ENCODE measurements at places on chromosomes 1 and 21.

GRCh38 chr1:21157054-21157453, 19.6 kb downstream of the EIF4G3 start:
- no peak for DNase-seq

- DNase-seq: no peak
Measured at GRCh38 chr1:99964806-99965205, 5.0 kb upstream of the SLC35A3 start.

GRCh38 chr1:54763816-54764132, 549 bp downstream of the PARS2 start:
- DNase-seq: no peak

DNA sequence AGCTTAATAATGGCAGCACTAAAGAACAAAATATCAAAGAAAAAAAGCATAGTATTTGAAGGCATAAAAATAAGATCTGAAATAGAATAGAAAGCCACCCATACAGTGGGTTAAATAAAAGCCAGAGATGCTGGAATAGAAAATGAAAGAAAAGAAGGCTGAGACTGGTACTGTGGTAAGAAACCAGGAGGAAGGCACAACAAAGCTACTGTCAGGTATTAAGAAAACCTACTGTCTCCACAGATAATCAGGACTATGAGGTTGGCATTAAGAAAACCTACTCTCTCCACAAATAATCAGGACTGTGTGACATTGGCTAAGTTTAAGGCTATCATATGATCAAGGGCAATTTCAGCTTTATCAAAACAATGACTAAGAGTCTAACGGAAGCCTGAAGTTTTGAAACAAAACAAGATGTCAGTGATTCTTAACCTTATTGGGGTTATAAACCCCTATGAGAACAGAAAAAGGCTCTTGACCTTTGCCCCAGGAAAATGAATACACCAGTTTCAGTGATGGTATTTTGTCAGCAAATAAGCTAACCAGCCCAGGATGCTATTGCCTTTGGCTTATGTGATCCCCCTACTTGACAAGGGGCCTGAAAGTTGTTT, 24.4 kb downstream of the MCOLN2 start:
- no peak for DNase-seq

- DNase-seq: no peak
Measured at GRCh38 chr1:58964428-58964827, 180.6 kb upstream of the JUN start.

DNA sequence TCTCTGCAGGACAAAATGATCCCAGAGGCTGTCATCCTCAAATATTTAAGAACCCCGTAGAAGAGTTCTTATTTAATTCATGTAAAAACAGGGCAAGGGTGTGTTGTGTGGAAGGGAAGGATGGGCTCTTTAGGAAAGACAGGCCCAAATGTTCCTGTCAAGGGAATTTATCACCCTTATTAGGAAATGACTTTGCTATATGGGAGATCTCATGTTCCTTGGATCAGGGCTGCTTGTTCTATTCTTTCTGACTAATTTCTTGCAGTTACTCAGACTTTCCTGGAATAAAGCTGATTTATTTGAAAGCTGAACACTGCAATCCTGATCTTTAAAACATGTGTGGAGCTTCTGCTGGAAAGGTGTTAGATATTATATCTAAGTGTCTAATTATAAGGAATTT, 72.8 kb downstream of the SELENOF start:
- DNase-seq: no peak

DNA sequence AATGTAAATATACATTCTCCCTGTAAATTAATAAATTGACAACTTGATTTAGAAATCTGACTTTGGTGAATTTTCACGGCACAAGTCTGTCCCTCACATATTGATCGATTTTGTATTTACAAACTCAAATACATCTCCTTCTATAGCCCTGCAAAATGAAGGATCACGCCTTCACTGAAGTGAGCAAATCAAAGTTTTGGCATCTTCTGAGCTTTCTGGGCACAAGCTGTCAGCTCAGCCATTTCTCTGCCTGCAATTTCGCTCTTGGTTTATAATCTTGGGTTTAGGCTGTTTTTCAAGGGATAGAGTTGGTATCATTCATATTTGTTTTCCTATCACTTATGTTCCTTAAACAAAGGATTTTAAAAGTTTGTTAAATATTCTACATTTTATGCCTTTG, 25.8 kb downstream of the ANP32E start:
- DNase-seq: no peak

- no peak for DNase-seq
Measured at GRCh38 chr1:2583871-2584351, 2.7 kb upstream of the PRXL2B start.
